ENCODE measurements at places on chromosomes 5 and 9.

- no peak for DNase-seq
These were observed 5.7 kb upstream of the C5orf34 start for GRCh38 chr5:43520615-43521014.

DNA sequence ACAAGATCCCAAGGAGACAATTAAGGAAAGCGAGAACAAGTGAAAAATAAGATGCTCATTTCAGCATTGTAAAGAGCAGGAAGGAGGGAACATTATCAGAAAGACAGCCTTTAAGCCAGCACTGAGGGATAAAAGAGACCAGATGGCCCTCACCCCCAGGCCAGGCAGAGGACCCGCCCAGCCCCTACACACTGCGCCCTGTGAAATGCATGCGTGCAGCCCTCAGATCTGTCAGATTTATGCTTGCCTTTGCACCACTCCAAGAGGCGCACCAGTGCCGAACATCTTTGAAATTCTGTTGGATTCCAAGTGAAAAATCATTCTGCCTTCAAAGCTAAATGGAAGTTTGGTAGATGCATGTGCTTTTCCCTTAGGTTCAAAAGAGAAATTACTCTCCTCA lies 378.0 kb downstream of the MLLT3 start:
- no peak for DNase-seq

DNA sequence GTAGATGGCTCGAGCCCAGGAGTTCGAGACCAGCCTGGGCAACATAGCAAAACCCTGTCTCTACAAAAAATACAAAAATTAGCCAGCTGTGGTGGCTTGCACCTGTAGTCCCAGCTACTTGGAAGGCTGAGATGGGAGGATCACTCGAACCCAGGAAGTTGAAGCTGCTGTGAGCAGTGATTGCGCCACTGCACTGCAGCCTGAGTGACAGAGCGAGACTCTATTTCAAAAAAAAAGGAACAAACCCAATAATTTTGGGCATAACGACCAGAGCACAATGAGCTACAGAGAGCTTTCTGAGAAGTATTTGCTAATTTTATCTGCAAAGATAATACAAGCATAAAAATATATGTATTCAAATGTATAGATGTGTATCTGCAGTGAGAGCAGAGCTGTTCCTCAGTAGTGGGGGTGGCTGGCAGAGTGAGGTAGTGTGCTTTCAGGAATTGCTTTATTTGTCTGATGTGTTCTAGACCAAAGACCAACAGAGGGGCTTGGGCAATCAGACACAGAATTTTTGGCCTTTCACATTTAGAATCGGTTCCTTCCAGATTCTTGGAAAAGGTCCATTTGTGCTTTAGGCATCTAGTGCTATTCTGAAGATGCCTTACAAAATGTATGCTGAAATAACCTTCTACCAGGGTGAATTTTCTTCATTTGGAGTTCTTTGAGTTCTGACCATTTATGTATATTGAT lies 5.2 kb downstream of the DOCK8 start:
- DNase-seq: no peak

GRCh38 chr5:102375272-102375671 lies 79.2 kb upstream of the SLCO4C1 start:
- DNase-seq: no peak
